ENCODE measurements at places on chromosomes 16 and 17.

DNA sequence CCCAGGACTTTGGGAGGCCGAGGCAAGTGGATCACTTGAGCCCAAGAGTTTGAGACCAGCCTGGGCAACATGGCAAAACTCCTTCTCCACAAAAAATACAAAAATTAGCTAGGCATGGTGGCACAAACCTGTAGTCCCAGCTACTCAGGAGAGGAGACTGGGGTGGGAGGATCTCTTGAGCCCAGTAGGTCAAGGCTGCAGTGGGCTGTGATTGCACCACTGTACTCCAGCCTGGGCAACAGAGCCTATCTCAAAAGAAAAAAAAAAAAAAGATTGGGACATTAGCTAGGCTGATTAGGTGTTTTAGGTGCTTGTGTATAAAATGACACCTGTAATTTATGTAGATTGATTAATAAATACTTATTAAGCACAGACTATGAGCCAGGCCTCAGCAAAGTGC lies 10.1 kb downstream of the GFOD2 start:
- DNase-seq = no peak

GRCh38 chr17:82957961-82958561 lies 118.2 kb upstream of the ZNF750 start:
- no peak for DNase-seq

DNA sequence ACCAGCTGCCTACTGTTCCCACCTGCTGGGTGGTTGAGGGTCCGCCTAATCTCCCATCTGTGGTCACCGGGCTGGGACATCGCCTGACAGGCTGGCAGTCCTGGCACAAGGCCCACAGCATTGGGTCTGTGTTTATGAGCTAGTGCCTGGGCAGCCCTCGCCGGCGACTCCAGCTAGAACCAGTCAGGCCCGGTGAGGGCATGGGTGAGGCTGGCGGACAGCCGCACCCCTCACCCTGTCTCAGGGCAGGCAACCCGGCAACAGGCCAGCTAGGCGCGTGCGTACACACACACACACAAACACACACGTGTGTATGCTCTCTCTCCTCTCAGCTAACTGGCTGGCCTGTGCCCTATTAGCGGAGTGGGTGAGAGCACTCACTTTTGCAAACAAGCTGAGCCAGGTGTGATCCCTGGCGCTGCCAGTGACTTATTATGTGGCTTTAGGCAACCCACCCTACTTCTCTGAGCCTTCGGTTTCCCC lies 10.4 kb downstream of the HSD11B2 start:
- no peak for DNase-seq

GRCh38 chr17:74738051-74738996 lies 1.3 kb downstream of the RAB37 start:
- DNase-seq = peak; percentile 80

GRCh38 chr17:40298726-40299125 lies 10.3 kb upstream of the RARA start:
- DNase-seq = no peak

All from naive thymus-derived CD8-positive, alpha-beta T cell (primary cell).